ENCODE measurements at places on chromosomes 1 and 21.

DNA sequence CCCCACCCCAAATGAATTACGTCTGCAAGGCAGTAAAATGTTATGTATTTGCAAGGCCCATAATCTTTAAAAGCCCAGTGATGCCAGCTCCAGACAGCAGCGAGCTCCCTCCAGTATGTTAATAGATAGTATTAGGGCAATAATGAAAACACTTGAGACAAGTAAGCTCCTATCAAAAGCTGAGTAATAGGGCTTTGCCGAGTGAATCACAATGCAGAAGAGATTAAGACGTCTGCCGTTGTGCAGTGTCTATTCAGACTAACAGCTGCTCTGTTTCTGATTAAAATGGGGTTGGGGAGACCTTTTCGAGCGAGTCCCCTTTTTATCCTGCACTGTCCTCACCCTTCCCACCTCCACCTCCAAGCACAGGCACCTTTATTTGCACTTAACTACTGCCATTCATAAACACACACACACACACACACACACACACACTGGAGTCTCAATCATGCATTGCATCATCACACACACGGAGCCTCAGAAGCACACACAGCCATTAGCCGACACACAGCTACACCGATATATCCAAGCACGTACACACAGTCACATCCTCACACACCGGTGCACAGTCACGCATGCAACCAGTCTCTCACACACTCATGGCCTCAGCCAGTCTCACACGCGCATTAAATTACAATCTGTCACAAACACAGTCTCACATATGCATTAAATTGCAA is 46.0 kb upstream of the FOXO6 start:
- no peak for DNase-seq

- DNase-seq = no peak
Measured at GRCh38 chr1:228985661-228986060, 250.4 kb downstream of the RHOU start.

DNA sequence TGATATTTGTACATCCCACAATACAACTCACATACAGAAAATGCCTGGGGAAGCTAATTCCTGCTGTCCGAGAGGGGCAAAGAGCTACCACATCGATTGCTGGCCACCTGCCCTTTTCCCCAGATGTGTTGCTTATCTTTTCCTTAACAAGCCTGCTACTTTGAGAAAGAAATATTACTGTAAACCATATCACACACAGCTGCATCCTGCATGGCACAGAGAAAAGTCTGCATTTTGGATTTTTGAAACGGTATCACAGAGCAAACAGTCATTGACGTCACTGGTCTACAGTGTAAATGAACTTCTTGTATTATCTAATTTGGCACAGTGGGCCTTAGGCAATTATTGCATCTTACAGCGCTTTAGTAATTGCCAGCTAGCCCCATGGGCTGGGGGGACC is 164.7 kb downstream of the CLIC6 start:
- DNase-seq = no peak

DNA sequence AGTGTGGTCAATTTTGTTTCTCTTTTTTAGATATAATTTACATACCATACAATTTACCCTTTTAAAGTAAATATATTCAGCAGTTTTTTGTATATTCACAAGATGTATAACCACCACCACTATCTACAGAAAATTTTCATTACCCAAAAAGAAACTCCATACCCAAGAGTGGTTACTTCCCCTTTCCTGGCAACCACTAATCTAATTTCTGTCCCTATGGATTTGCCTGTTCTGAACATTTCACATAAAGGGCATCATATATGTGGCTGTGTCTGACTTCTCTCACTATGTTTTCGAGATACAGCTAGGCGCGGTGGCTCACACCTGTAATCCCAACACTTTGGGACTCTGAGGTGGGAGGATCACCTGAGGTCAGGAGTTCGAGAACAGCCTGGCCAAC is 13.6 kb downstream of the PACC1 start:
- no peak for DNase-seq

DNA sequence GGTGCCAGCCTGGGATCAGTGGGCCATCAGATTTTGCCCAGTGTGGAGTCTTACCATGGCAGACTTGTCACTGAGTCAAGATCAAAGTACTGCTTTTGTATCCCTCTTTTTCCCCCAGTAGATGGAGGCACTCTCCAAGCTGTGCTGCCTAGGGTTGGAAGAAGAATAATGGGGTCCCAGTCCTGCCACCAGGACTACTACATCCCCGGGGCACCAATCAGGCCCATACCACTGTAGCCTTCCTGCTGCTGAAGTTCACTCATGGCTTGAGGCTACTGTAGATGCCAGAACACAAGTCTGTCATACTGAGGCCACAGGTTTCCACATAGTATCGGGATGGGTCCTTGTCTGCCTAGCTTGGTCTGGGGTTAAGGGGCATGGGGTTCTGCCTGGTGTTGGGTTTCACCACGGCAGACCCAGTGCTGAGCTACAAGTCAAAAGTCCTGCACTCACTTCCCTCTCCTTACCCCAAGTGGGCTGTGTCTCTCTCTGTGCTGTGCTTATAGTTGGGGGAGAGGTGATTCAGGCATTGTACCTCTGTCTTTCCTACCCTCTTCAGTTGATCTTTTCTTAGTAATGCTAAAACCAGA is 53.4 kb downstream of the PKN2 start:
- no peak for DNase-seq

GRCh38 chr1:236332092-236332758 is 50.5 kb upstream of the ERO1B start:
- DNase-seq = no peak

GRCh38 chr21:16154951-16155635 is 425.3 kb downstream of the USP25 start:
- no peak for DNase-seq

GRCh38 chr1:55631509-55631908 is 416.3 kb upstream of the USP24 start:
- DNase-seq = no peak

DNA sequence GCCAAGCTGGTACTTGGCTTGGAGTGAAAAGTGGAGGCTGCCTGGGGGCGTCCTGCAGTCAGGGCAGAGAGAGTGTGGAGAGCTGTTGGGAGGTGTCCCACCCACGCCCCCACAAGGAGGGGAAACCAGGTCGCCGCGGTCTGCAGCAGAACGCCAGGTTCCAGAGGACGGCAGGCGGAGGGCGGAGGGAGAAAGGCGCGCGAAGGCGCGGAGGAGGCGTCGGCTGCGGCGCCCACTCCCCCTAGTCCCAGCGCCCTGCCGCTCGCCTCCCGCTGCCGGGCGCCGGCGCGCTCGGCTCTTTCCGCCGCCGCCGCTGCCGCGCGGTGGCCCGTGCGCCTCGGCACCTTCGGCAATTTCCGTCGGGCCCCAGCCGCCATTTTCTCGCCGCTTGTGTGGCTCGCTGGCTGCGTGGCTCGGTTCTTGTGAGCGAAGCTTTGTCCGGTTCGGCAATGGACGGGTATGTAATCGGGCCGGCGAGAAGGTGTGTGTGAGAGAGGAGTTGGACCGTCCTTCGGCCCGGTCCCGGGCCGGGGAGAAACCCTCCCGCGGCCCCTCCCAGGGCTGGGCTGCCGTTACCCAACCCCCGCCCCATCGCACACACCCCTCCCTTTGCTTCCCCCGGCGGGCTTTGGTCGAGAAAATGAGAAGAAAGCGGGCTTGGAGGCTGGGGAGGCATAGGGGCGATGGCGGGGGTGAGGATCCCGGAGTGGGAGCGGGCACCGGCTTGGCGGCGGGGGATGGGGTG is at the start of gene PTBP2:
Gene PTBP2, plus strand, starts transcription at position 369 of the 745 bp plus-strand sequence. Its CDS starts 81 bp downstream, at position 450.
- DNase-seq = peak; percentile 86
